Suppressor macrophage (primary cell): ENCODE measurements at places on chromosomes 12 and 14.

- DNase-seq, result no peak
Observed at GRCh38 chr14:87109271-87109670, 883.7 kb downstream of the GALC start.

- no peak for DNase-seq
Observed at GRCh38 chr12:123762715-123763052, 583 bp downstream of the DNAH10 start.

GRCh38 chr14:33563191-33563900, 387.5 kb downstream of the EGLN3 start:
- no peak for DNase-seq

DNA sequence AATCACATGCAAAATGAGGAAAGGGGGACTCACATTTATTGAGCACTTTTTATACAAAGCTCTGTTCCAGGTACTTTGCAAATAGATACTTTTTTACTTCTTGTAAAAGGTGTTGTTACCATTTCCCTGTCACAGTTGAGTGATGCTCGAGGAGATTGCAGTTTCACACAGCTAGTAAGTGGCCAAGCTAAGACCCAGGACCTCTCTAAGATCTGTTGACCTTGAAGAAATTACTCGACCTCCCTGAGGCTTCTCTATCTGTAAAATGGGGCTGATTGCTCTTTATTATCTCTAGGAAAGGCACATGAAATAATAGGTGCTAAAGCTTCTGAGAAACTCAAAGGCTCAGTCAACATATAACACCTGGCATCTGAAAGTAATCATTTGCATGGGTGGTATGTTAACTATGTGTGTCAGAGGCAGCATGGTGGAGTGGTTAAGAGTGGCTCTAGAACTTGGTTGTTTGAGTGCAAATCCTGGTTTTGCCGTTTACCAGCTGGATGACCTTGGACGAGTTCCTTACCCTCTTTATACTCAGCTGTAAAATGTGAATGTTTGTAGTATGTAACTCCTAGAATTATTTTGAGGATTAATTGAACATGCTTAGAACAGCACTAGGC, 41.5 kb downstream of the IFT81 start:
- DNase-seq, result no peak

GRCh38 chr12:139585-139984, 73.0 kb downstream of the IQSEC3 start:
- DNase-seq, result no peak

GRCh38 chr12:7451756-7452155, 7.8 kb upstream of the CD163L1 start:
- no peak for DNase-seq
